CD4-positive, CD25-positive, alpha-beta regulatory T cell (primary cell): ENCODE measurements at places on chromosomes 2 and 18. TPM values are rescaled to one million over a fixed set of nuclear protein-coding genes. Genes with fewer than 3 reads are reported as not detected.
A peak's percentile ranks its signal among the peaks of the same experiment; 100 is the strongest.

Gene COL5A2
- total RNA-seq: 0.22 TPM

GRCh38 chr2:102755284-102755683 lies 6.5 kb upstream of the TMEM182 start:
- DNase-seq: no peak

Gene MALT1
- 99.0 TPM for total RNA-seq

GRCh38 chr2:171574149-171574795 lies 52.0 kb downstream of the CYBRD1 start:
- peak; percentile 61 for DNase-seq

Gene ATP6V1C2
- not detected for total RNA-seq

Gene COBLL1
- total RNA-seq: 1.3 TPM

Gene SULT1C4
- total RNA-seq: 0.62 TPM
